ENCODE measurements at places on chromosomes 3 and 15.
A peak's percentile ranks its signal among the peaks of the same experiment; 100 is the strongest.

DNA sequence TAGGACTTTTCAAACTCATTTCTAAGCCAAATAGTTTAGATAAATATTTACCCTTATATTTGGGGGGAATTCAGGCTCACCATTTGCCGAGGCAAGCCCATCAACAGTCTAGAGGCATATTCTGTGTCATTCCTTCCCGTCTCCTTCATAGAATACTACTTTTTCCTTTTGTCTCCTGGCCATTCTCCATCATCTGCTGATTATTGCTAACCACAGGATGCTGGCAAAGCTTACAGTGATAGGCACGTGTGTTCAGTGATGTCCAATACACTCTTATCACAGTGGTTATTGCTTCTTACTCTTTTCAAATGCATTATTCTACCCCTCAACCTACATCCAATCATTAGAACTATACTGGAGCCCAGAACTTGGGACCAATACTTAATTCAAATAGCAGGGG, 130.6 kb upstream of the ZBED2 start:
- no peak for DNase-seq

GRCh38 chr3:11554236-11554610, 89.5 kb downstream of the VGLL4 start:
- DNase-seq: no peak

- peak; percentile 89 for DNase-seq
Measured at GRCh38 chr3:14921034-14921616, 26.3 kb upstream of the NR2C2 start.

- DNase-seq: no peak
Measured at GRCh38 chr3:154227531-154227930, 96.8 kb downstream of the DHX36 start.

GRCh38 chr3:24191801-24192403, 246.8 kb downstream of the NR1D2 start:
- no peak for DNase-seq

- no peak for DNase-seq
Measured at GRCh38 chr3:23303601-23304217, 100.6 kb downstream of the UBE2E2 start.

DNA sequence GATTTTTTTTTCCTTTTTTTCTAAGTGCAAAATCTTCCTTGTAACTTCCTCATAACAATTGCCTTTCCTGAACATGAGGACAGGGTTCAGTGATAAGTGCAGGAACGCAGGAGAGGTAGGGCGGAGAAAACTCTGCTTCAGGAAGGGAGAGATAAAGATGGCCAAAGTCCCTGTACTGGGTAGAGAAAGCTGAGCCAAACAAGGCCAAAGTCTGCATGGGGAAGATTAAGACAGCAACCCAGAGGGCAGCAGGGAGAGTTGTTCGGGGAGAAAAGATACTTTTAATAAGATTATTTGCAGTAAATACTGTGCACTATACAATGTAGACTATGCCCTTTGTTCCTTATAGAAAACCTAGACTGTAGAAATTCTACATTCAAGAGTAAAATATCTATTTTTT, 55.4 kb upstream of the LRRFIP2 start:
- DNase-seq: no peak

DNA sequence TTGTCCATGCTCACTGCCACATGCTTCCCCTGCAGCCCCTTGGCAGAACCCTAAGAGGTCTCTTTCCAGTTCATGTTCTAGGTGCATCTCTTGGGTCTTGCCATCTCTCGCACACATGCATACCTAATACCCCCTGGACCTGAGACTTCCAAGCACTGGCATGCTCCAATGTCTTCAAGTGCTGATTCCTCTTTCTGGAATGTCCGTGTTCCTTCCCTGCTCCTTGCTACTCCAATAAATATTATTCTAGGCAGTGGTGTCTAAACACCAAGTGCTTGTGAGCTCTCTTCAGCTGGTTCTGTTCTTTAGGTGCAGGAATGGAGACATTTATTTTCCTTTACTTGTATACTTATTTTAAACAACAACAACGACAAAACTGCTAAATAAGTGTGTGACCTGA, 370.1 kb downstream of the LPP start:
- no peak for DNase-seq

DNA sequence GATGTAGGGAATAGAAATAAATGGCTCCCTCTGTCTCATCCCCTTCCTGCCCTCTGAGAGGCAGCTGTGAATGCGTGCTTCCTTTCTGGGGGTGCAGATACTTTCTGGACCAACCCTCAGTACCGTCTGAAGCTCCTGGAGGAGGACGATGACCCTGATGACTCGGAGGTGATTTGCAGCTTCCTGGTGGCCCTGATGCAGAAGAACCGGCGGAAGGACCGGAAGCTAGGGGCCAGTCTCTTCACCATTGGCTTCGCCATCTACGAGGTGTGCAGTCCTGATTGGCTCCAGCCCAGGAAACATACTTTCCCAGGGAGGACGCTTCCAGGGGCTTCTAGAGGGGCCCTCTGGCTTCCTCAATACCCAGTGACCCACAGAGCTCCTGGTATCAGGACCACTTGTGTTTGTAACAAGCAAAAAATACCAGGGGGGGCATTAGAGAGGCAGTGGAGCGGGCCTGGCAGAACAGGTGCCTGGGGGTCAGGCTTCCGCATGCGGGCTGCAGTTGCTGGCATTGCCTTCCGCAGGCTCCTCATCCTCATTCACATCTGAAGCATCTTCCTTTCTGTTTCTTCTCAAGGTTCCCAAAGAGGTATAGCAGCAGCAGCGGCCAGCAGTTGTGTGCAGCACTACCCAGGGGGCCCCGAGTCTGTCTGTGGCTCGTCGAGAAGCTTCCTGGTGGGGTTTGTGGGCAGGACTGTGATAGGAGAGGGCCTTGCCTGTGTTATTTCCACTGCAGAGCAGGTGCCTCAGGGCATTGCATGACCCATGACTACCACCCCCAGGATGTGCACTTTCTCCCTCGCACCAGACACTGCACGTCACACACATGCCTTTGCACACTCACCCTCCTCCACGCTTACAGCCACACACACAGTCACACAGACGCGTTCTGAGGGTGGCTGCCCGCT, 42.5 kb downstream of the CAPN3 start:
- DNase-seq: peak; percentile 28

GRCh38 chr3:197082871-197083270, 53.3 kb upstream of the MELTF start:
- DNase-seq: no peak

DNA sequence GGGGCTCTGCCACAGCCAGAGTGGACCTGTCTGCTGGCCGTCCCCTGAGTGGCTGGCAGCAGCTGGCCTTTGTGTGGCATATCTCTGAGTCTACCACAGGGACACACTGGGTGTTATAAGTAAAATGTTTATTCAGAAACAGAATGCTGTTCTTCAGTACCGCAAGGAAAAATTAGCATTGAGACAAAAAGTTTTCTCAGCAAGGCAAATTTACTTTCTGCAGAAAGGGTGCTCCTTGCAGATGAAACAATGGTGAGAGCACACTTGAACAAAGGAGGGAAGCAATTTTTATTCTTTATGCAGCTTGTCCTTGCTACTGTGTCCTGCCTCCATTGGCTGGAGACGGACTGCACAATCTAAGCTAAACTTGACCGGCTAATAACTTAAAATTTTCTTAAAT, 4.0 kb downstream of the TMEM89 start:
- no peak for DNase-seq

GRCh38 chr3:139203752-139204151, 140.1 kb upstream of the MRPS22 start:
- no peak for DNase-seq

DNA sequence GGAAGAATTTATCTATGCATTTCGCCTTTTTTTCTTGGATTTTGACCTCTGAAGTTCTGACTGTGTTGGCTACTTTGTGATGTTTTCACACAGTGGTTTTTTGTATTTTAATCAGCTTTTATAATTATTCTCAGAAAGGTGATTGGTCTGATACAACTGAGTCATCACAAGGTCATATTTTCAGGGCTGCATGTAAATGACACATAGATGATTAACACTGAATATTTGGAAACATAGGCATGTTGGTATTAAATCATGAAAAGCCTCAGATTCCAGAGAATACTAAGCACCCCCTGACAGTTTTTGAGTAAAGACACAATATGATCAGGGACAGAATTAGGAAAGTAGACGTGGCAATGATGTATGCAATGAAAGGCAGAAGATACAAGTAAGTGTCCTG, 175.5 kb upstream of the SLCO3A1 start:
- no peak for DNase-seq

- no peak for DNase-seq
Measured at GRCh38 chr3:128532012-128532983, 39.3 kb upstream of the GATA2 start.

DNA sequence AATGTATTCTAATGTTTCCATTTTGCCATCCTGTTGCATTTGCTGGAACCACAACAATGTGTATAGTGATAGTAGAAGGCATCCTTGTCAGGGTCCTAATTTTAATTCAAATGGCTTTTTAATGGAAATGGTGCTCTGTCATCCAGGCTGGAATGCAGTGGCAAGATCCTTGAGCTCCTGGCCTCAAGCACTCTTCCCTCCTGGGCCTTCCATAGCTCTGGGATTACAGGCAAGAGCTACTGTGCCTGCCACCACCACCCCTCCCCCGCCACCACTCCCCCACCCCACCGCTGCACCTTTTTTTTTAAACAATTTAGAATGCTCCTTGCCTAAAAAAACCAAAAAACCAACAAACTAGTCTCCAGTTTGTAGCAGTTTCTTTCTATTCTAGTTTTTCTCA, 15.2 kb upstream of the IQCF6 start:
- DNase-seq: no peak

- DNase-seq: no peak
Measured at GRCh38 chr3:37202035-37202434, 27.7 kb upstream of the LRRFIP2 start.

- DNase-seq: no peak
Measured at GRCh38 chr15:61724251-61724939, 335.9 kb downstream of the VPS13C start.

- DNase-seq: no peak
Measured at GRCh38 chr3:98961161-98962155, 60.0 kb upstream of the DCBLD2 start.

DNA sequence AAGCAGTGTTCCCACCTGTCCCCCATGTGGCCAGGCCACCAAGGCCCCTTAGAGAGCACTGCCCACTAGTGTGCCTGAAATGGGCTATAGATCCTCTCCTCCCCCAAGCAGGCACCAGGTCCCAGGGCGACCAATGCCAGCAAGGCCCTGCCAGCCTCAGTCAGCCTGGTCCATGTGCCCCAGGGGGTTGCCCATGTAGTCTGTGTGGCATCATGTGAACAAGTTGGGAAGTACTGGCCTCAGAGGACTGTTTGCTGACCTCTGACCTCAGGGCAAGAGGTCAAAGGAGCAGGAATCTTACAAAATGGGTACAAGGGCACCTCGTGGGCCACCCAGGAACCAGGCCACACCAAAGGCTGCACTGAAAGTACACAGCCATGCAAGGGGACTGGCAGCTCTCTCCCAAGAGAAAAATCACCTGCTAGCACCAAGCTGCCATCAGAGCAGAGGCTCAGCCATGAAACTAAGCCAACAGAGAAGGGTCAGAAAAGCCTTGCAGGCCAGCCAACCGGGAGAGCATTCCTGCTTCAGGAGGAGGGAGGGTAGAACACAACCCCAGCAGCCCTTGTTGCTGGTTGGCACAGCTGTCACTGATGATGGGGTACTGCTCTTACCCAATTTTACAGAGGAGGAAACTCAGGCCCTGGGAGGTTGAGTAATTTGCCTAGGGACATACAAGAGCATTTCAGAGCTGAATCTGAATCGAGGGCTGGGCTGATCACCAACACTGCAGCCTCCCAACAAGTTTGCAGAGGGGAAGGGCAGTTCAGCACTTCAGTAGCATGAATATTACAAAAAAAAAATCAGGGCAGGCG, 5.2 kb upstream of the FURIN start:
- DNase-seq: no peak

DNA sequence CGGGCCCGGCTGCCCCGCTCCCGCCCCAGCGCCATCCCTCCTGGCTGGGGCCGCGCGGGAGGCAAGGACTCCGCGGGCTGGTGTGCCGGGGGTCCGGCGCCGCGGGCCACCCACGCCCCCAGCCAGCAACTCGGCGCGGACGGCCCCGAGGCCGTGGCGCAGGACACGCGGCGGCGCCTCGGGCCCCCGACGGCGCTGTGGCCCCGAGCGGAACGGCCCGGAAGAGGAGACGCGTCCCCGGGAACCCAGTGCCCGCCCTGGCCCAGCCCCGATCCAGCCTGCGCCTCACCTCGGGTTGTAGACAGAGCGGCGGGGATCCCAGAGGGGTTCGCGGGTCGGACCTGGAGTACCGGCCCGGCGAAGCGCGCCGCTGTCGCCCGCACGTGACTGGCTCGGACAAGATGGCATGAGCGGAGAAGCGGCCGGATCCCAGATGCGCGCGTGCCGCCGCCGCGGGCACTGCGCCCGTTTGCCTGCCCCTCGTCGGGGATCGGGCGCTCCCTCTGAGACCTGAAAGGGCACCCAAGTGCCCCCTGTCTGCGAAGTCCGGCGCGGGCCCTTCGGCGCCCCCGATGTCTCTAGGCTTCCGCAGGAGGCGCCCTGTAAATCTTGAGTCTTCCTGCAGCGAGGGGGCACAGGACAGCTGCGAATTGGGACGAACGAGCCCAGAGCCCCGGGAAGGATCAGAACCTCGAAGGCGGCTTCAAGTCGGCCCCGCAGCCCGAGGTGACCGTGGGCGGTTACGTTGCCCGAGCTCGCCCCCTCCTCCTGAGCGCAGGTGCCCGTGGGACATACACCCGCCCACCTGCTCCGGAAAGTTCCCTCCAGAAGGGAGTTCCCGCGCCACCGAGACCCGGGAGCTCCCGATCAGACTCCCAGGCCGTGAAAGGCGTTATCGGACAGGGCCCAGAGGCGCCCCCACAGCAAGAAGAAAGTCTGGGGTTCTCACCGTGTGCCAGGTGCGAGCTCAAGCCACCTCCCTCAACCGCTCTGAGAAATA, 598 bp upstream of the SFMBT1 start:
- peak; percentile 78 for DNase-seq

GRCh38 chr3:104956620-104957345, 409.9 kb upstream of the ALCAM start:
- no peak for DNase-seq

DNA sequence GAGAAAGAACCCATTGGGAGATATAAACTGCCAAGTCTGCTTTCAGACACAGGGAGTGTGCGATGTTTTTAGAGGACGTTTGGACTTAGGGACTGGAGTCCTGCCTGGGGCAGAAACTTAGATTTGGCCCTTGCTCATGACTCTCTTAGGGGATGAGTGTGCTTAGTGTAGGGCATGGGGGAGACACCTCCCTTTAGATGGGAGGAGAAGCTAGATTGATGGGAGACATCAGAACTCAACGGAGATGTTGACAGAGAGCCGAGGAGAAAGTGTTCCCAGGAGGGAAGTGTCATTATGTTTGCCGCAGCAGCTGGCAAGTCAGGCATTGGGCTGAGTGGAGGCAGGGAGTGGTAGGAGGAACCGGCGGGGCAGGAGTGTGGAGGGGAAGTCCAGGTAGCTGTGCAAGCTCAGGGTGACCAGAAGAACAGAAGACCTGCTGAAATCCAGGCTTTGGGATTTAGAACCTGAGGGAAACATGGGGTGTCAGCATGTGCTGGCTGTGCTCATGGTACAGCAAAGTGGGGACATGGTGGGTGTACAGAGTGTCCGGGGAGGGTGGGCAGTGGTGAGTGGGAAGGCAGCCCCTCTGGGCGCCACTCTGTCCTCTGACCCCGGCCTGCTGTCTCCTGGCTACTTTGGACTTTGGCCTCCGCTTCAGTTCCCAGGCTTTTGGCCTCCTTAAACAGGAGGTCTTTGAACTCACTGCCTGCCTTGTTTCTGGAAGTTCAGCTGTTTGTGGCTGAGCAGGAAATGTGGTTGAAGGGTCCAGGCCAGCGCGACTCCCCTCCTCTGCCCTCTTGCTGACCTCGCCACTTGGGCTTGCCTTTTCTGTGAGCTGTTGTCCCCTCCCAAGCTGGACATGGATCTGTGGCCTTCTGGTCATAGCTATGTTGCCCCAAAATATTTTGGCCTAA, 324.0 kb upstream of the LRRFIP2 start:
- no peak for DNase-seq

GRCh38 chr3:156166808-156167207, 46.4 kb downstream of the KCNAB1 start:
- no peak for DNase-seq

Measured in activated T-cell treated with anti-CD3 and anti-CD28 coated beads, Interleukin-2, amount 50 U/mL, for 48 hours (primary cell).